NCI-H526 treated with DMSO at 0.1 percent for 48 hours (cell line): ENCODE measurements at places on chromosomes 7 and 10.

DNA sequence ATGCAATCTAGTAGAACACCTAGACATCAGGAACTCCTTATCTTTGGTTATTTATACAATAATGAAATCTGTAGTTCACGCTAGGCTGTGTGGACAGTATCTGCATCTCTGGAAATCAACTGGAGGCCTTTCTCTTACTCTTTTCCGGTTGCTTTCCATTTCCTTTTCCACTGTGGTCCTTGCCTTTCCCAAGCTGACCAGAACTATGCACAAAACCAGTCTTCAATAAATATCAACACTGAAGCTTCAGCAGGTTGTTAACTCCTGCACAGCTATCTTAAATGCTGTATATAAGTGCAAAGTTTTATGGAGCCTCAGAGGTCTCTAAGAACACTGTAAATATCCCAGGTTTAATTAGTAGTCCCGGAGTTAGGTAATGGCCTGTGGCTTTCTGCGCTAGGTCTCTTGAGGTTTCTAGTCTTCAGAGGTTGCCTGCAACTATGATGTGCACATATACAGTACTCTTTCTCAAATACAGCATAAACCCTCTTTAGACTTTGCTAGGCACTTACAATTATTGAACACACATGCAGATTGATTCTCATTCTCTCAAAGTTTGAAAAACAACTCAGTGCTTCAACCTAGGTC is 2.4 kb downstream of the KLLN start:
- no peak for DNase-seq

DNA sequence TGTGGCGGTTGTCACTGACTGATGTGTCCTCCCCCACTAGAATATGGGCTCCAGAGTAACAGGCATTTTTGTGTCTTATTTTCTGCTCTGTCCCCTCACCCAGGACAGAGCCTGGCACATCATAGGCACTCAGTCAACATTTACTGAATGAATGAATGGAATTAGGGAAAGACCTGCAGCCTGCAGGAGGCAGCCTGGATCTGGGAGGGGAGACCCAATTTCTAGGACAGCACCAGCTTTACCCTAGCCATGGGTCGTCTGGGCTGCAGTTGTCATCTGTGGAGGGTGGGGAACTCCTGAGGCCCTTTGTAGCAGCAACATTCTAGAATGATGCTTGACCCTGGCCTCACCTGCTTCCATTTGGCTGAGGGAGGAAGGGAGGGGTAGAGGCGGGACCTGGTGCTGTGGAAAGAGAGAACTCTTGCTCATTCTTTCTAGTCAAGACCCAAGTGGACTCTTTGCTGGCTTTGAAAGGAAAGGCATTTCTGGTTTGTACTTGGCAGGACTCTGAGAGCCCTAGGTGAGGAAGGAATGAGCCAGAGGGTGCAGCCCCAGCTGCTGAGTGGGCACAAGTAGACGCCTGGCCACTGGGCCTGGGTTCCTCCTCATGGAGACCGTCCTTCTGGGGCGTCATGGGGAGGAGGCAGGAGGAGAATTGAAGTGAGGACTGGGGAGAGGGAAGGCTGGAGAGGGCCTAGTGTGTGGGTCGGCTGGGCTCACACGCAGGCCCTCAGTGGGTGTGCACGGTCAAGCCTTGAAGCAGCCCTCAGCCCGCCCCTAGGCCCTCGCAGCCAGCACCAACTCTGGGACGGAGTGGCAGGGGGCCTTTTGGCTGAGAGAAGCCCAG is 8.9 kb downstream of the FGF8 start:
- no peak for DNase-seq

- no peak for DNase-seq
Measured at GRCh38 chr10:70956029-70956759, 67.8 kb upstream of the PCBD1 start.

DNA sequence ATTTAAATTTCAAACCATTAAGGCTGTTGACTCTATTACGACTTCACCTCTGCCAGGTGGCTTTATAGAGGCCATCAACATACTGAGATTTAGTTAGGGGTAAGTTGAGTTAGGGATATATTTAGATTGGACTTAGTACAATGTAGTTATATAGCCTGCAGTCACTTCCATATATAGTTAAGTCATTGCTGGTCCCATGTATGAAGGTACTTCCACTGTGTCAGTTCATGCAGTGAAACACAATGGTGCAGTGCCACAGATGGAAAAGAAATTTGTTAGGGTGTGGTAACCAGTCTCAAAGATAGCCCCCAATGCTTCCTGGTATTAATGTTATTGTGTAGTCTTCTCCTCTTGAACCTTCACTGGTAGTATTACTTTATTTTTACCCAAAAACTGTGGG is 12.6 kb upstream of the TSPAN13 start:
- DNase-seq, result no peak

DNA sequence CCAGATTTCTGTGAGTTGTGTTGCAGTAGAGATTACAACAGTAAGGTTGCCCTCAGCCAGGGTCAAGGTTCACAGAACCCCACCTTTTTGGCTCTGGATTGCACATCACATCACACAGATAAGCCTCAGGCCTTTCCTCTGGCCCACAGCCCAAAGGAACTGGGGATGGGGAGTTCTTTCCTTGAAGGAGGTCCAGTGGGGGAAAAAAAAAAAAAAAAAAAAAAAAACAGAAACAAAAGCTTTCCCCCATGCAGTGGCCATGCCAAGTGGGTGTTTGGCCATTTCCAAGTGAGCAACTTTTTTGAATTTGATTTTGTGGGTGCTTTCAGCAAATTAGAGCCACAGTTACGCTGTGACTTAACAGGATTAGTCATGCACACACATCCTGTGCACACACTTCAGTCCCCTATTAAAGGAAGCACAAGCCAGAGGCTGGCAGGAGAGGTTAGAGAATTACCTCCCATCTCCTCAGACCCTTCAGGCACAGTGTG is 79.3 kb upstream of the NANOS1 start:
- no peak for DNase-seq

GRCh38 chr10:119706521-119707278 is 19.1 kb upstream of the INPP5F start:
- no peak for DNase-seq

- peak; percentile 38 for DNase-seq
Measured at GRCh38 chr7:41940760-41941343, 238.0 kb upstream of the INHBA start.

- no peak for DNase-seq
Measured at GRCh38 chr7:92456236-92456635, 9.0 kb downstream of the GATAD1 start.

GRCh38 chr7:22200238-22200637 is 156.7 kb downstream of the RAPGEF5 start:
- peak; percentile 80 for DNase-seq

- no peak for DNase-seq
Measured at GRCh38 chr7:13792208-13792607, 197.3 kb downstream of the ETV1 start.

DNA sequence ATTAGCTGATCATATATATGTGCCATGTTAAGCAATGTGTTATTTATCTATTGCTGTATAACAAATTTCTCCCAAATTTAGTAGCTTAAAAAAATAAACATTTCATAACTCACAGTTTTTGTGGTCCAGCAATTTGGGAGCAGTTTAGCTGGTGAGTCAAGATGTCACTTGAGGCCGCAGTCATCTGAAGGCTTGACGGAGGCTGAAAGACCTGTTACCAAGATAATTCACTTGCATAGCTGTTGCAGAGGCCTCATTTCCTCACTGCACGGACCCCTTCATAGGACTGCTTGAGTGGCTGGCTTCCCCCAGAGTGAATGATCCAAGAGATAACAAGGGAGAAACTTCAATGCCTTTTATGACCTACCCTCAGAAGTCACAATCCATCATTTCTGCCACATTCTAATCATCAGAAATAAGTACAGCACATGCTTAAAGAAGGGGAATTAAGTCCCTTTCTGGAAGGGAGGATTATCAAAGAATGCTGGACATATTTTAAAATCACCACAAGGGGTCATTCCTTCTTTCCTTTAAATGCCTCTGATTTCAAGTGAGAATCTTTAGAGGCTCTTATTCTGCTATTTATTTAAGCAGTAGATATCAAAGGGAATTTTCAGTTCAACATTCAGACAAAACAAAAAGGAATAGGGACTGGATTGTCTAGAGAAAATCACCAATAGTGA is 10.5 kb upstream of the SRPK2 start:
- DNase-seq, result no peak

- DNase-seq, result no peak
Measured at GRCh38 chr7:93985101-93985500, 19.1 kb downstream of the BET1 start.

- DNase-seq, result no peak
Measured at GRCh38 chr7:28685644-28686417, 272.3 kb downstream of the TRIL start.

DNA sequence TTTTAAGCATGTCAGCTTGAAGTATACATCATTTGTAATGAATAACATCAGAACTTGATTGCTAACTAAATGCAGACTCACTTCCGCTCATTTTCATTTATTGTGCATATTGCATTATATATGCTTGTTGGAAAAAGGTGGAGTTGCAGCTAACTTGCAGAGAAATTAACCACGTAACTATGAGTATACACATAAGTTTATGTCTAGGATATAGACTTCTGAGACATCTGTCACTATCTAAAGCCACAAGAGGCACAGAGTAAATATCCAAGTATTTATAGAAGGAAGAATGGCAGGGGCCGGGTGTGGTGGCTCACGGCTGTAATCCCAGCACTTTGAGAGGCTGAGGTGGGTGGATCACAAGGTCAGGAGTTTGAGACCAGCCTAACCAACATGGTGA is 47.3 kb downstream of the TNPO3 start:
- no peak for DNase-seq

GRCh38 chr10:120684226-120684625 is 166.9 kb upstream of the WDR11 start:
- no peak for DNase-seq

- DNase-seq, result no peak
Measured at GRCh38 chr10:133336577-133337369, at the start of gene CALY. Gene CALY (minus strand): TSS chr10:133336896. CDS start chr10:133328989, 7,907 bp downstream.

DNA sequence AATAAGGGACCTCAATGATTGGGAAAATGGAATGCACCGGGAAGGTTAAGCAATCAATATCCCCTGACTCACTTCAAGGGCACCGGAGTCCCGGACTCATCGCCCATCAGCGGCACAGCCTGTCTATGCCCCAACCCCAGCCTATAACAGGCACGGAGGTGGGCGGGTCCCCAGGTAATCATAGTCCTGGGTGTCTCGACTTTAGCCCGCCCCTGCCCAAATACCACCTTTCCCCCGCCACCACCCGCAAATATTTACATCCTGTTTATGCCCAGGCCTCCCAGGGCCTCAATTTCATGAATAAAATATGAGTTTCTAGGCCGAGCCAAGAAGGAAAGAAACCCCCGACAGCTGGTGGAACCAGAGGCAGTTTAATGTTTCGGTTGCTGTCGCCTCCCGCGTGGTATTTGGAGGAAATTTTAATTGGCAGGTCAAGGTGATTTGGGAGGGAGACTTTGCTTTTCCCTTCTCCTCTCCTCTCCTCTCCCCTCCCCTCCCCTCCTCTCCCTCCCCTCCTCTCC is 15.6 kb upstream of the RFC2 start:
- DNase-seq, result peak; percentile 86

DNA sequence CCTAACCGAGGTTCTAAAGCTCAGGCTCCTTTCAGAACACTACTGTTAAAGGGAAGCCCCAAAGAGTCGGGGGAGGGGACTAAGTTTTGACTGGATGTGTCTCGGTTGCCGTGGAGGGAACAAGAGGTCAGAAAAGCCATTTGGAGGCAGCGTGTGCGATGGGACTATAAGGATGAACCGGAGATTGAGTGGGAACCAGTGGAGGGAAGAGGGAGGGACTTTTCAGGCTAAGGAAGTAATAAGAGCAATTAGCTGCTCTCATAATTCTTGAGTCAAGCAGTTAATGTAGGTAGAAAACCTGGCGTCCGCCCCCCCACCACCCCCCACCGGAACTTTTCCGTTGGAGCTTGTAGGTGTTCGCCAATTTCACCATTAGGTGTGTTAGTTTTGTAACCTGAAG is 491 bp upstream of the AKAP9 start:
- peak; percentile 63 for DNase-seq

GRCh38 chr7:70402069-70402468 is 729.9 kb upstream of the GALNT17 start:
- no peak for DNase-seq

DNA sequence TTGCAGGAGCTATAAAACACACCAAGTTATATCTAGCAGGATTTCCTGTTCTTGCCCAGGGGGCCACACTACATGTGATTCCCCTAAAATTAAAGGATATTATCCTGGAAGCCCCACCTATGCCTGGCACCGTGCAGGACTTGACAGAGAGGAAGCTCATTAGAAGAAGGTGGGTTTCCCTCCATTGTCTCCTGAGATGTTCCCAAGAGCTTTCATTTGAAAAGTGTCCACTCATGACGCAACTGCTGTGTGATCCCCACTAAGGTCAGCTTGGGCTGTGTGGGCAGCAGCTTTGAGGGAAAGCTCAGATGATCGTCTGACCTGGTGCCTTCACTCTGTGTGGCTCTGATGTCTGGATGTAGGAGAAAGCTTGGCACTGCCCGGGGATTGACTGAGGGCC is 53.5 kb downstream of the RAMP3 start:
- no peak for DNase-seq

GRCh38 chr10:123555616-123556015 is 110.5 kb upstream of the GPR26 start:
- no peak for DNase-seq

DNA sequence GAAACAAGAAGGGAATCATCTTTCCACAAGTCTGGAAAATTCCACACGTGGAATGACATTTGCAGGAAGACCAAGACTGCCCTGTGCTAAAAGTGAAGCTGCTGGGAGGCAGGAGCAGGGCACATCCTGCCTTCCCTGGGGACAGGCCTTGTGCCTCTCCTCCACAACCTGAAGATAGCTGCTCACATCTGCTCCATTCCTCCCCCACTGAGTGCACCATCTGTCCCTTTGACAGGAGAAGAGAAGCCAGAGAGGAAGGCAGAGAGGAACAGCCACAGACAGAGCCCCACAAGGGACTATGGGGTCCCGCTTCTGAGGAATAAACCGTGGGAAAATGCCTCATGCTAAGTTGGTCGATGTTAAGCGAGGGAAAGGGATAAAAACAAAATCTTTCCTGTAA is 15.9 kb upstream of the FAM171A1 start:
- no peak for DNase-seq

- no peak for DNase-seq
Measured at GRCh38 chr7:44259547-44260457, 59.0 kb downstream of the YKT6 start.

DNA sequence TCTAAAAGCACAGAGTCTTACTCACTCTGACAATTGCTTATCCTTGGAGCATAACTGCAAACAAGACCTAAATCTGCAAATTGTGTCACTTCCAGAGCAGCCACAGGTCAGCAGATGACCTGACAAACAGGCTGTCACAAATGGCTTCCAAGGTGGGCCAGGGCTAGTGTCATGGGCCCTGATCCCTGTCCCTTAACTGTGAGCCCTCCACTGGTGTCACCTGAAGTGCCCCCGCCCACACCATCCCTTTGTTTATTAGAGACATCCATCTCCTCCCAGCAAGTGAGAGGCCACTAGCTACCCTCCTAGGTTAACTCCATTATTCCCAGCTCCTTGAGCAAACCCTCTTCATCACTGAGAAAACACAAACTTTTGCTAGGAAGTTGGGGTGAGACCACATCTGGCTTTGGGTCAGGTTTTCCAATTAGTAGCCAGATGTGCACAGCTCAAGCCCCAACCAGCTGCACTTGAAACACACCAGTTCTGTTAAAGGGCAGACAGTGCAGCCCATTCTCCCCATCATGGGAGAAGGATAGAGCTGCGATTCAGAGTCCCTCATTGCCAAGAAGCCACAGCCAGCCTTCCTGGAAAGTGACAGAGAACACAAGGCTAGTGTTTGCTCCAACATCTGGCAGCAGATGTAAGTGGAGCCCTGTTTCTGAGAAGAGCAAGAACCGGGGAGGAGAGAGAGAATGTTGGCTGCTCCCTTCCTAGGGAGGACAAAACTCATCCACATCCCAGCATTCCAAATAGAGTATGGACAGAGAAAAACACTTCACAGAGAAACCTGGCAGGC is 75.7 kb upstream of the NANOS1 start:
- no peak for DNase-seq
